ENCODE measurements at places on chromosomes 11 and 22.

GRCh38 chr11:101582989-101583250, 887 bp downstream of the TRPC6 start:
- DNase-seq, result no peak

DNA sequence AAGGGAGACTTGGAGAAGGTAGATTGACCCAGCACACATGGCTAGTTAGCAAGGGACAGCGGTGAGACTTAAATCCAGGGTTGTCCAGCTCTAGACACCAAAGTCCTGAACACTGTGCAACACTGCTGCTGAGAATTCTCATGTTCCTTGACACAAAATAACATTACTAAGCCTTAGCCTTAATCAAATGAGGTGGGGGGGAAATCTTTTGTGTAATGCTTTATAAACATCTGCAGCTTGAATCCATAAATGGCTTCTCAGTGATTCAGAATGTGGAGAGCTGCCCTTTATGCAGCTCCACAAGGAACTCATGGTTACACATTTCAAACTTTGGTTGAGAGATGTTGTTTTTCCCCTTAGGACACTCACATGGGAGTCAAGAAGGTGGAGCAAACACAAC, 80.0 kb downstream of the CD44 start:
- DNase-seq, result no peak

DNA sequence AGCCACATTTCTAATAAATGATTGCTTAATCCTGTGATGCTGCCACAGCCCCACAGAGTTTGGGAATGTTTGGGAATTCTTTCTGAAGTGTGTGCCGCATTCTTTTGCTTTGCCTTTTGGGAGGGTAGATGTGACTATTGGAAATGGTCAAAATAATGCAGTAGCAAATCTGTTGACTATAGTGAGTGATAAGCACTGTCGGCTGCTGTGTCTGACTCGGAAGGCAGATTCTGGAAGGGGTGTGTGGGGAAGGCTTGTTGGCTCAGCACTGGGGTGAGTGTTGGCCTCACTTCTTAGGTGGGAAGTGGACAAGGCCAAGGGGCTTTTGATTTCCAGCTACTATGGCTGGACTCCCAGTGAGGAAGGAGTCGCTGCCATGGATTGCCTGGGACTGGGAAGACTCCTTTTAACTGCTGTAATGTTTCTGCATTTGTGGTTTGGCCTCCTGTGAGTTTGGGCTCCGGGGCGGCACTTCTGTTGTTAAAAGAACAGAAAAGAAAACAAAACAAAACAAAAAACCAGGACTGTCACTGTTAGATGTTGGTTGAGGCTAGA, 20.1 kb downstream of the ZBTB16 start:
- no peak for DNase-seq

DNA sequence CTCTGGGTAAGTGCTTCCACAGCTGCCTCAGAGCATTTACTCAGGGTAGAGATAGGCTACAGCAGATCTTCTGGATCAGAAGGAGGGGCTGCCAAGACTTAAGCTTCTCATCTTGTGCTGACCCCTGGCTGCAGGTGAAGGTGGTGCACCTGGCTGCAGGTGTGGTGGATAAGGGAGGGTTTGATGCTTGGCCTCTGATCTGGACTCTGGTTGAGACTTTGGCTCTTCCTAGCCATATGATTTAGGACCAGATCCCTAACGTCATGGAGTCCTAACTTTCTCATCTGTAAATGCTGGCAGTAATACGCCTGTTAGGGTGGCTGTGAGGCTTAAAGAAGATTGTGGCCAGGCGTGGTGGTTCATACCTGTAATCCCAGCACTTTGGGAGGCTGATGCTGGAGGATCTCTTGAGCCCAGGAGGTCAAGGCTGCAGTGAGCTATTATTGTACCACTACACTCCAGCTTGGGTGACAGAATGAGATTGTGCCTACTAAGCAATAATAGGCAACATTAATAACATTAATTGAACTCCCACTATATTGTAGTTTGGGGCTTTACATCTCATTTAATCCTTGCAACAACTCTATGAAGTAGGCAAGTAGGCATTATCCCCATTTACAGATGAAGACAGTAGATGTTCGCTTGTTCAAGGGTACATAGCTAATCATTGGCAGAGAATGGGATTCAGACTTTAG, 10.7 kb downstream of the DTX4 start:
- no peak for DNase-seq

GRCh38 chr11:130070109-130070845, 583 bp downstream of the APLP2 start:
- peak; percentile 45 for DNase-seq

DNA sequence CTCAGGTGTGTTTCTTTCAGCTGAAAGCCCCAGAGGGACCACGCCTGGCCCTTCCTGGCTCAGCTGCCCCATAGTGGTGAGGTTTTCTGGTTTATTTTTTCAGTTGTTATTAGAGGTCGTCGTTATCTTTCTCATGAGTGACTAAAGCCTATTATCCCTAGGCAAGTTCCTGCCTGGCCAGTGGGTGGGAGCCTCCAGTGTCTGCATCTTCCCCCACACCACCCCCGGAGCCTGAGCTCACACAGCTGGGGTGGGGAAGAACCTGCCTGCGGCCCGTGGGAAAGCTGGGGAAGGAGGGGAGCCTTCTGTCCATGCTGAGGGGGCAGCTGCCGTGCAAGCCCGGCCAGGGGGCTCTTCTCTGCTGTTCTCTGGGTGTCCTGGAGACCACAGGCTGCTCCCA, 24.3 kb upstream of the PPFIA1 start:
- no peak for DNase-seq

DNA sequence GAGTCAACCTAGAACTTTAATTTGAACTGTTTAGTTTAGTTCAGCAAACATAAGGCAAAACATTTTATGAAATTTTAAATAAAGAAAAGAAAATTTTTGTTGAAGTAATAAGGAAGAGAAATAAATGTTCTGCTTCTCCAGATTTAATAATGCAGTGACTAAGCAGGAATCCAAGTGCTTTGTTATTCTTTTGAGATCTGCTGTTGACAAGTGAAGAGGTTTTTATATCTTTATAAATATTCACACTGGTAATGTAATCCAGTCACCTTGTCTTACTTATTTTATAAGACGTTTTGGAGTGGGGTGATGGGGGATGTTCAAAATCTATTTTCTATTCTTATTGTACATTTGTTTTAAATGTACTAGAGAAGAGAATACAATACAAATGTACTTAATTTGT, 725.9 kb upstream of the CCDC179 start:
- DNase-seq, result no peak

DNA sequence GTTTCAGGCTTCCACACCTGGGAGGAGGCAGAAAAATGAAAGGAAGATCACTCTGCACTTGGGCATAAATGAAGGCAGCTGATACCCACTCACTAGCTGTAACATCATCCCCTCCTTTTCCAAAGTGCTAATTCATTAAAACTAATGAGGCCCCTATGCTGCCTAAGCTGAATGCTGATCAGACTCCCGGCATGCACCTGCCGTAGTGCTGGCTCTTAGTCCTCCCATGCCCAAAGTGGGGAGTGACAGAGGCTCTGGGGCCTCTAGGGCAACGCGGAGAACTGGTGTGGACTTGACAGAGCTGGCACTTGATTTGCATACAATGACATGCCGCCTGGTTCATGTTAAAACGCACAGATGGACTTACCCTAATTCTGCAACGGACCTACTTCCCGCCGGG, 96.5 kb upstream of the NCAM1 start:
- DNase-seq, result no peak

- no peak for DNase-seq
Observed at GRCh38 chr11:3163241-3163981, 1.7 kb downstream of the OSBPL5 start.

- DNase-seq, result peak; percentile 84
Observed at GRCh38 chr22:50185375-50186087, at the start of gene TRABD. TSS of gene TRABD (plus strand) at chr22:50185913. CDS start at chr22:50193061, 7,148 bp downstream.

GRCh38 chr11:3111919-3112690, 53.0 kb downstream of the OSBPL5 start:
- no peak for DNase-seq

DNA sequence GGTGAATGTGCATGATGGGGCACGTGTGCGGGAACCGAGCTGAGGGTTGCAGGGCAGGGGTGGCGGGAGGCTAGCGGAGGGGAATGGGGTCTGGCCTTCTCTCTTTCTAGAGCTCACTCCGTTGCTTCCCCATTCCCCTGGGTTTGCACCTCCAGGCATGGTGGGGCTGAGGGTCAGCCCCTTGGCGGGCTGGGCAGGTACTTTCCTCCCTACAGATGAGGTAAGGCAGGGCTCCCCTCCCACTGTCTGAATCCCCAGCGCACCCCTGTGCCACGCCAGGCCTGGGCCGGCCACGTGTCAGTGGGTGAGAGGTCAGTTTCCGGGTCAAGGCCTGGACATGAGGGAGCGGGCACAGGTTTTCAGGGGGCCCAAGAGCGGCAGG, 8.9 kb downstream of the SUSD2 start:
- DNase-seq, result no peak

DNA sequence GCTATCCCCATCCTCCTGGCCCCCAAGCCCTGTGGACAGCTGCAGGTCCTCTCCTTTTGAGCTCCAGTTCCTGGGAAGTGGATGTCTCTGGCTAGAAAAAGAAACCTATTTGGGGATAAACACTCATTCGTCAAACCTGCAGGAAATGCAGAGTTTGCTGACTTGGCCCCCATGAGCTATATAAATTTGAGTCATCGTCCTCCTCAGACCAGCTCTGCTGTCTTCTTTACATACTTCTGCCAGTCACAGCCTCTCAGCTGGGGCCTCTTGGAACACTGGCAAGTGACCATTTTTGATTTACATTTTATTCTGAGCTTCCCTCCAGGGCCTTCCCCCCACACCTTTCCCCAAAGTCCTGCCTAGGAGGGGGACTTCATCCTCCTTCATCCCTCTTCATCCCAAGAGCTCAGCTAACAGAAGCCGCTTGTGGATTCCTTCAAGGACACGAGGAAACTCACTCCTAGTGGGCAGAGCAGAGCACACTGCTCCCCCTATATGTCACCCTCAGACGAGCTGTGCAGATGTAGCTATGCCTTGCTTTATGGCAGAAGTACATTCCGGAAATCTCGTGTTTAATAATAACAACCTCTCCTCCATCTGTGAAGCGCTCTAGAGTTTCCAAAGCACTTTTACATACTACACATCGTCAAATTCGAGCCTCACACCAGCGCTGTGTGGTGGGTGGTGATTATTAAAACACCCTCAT, 131.8 kb downstream of the FEZ1 start:
- no peak for DNase-seq

- DNase-seq, result no peak
Observed at GRCh38 chr11:35623621-35624168, 5.4 kb downstream of the FJX1 start.

DNA sequence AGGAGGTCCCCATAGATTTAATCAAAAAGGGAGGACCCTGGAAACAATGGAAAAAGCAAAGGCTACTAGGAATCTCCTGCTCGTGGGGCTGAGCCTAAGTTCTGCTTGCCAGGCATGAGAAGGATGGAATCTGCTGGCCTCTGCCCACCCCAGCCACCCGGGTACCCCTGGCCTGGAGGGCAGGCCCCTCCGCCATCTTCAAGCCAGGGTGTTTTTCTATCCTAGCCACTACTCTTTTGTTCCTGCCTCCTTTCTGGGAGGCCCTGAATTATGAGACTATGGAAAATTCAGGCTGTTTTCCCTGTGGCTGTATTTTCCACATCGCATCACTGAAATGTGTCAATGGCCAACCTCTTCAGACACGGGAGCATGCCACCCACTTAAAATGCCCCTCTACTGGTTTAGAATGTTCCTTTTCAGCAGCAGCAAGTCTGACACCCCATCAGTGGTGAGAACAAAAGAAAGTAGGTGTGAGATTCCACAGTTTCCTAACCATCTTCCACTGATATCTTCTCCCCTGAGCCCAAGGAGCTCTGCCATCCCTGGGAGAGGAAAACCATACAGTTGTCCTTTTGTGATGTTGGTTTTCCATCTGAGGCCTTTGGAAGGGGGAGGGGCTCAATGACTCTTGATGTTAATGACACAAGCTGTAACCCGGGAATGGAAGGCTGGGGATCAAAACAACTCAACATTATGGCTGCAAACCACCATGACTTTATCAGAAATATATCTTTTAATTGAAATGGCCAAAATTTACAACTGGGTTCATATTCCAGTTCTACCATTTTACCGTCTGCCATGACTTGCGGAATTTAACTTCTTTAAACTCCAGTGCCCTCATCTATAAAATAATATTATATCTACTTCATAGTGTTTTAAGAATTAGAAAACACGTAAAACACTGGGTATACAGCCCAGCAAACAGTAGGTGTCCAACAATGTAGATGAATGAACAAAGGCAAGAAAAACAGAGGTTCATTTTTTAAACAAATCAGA, 22.2 kb downstream of the DKK3 start:
- no peak for DNase-seq

GRCh38 chr11:44987506-44987905, 36.8 kb upstream of the TP53I11 start:
- no peak for DNase-seq

DNA sequence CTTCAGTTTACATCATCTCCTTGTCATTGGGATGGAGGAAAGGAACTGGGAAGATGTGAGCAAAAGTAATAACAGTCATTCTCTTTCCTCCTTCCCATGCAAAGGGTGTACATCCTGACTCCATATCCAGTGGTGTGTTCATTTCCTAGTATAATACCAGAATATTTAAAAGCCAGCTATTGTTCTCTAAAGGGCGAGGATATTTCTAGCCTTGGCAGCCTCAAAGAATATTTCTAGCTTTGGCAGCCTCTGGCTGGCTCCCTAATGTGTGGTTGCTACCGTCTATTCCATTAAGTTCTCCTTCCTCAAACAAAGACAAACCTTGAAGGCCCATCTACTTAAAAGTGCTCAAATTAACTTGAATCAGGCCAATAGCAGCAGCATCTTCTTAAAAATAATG, 114.0 kb downstream of the FAM76B start:
- no peak for DNase-seq

GRCh38 chr11:87942786-87943185, 232.5 kb downstream of the RAB38 start:
- DNase-seq, result no peak

DNA sequence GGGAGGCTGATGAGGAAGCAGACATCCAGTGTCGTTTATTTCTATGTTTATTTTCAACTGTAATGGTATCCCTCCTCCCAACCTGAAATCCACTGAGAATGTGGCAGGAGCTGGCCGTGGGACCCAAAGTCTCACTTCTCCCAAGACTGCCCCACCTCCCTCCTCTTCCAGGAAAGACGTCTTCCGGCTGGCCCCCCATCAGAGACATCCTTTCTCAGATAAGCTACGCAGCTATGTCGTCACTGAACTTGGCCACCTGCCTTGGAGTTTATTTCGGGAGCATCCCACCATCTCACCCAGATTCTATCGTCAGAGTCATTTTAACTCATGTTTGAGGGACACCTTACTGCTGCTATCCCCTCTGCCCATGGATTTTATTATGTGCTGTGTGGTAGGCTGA, 13.9 kb downstream of the TMEM184B start:
- DNase-seq, result no peak

GRCh38 chr11:13680501-13681264, 12.2 kb downstream of the FAR1 start:
- DNase-seq, result no peak

GRCh38 chr11:63745304-63746170, 23.0 kb downstream of the ZFTA start:
- no peak for DNase-seq

- no peak for DNase-seq
Observed at GRCh38 chr22:22789233-22789921, 98.2 kb upstream of the IGLL5 start.

GRCh38 chr22:29747832-29748231, 19.0 kb downstream of the ZMAT5 start:
- no peak for DNase-seq

- DNase-seq, result no peak
Observed at GRCh38 chr22:38966380-38966702, 8.9 kb downstream of the APOBEC3A start.

Measured in activated gamma-delta T cell (primary cell).